SK-N-DZ (cell line): ENCODE measurements at places on chromosomes 11 and 22.
A peak's percentile ranks its signal among the peaks of the same experiment; 100 is the strongest.

GRCh38 chr22:47296405-47297260 lies 534.2 kb downstream of the TBC1D22A start:
- DNase-seq, result no peak

DNA sequence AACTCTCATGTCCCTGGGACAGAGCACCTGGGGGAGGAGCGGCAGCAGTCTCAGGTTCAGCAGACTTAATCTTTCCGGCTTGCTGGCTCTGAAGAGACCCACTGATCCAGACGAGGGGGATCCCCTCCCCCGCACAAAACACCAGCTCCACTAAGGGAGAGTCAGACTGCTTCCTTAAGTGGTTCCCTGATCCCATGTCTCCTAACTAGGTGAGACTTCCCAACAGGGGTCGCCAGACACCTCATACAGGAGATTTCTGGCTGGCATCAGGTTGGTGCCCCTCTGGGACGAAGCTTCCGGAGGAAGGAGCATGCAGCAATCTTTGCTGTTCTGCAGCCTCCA lies 157.2 kb upstream of the TMEM45B start:
- DNase-seq, result no peak

- DNase-seq, result no peak
Measured at GRCh38 chr11:12382451-12382850, 5.1 kb downstream of the PARVA start.

- no peak for DNase-seq
Measured at GRCh38 chr11:102583141-102583873, 41.8 kb downstream of the MMP20 start.

DNA sequence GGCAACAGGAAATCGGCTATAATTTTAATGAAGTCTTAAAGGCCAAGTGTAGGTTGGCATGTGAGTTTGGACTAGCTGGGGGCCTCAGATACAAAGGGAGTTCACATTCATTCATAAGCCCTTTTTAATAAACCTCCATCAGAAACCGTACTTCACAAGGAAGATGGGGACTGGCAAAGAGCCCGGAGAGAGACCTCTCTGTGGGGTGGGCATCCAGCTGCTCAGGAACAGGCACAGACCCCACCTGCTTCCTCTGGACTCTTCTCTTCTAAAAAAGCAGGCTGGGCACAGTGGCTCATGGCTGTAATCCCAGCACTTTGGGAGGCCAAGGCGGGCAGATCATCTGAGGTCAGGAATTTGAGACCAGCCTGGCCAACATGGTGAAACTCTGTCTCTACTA lies 3.9 kb upstream of the ARFGAP3 start:
- no peak for DNase-seq

DNA sequence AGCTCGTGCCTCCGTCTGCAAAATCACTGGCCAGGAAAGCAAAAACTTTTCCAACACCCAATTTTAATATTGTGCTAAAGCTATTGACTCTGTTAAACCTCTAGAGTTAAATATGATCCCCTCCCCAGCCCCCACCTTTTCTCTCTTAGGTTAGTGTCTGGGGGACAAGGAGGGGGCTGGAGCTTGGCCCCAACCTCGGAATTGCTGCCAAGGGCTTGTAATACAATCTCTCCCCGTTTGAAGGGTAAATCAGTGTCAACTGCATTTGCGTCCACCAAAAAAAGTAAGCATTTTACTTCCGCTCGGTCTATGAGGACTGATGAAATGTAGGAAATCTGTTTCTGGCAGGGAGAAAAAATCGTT lies at the start of gene GAS2:
TSS of gene GAS2 (plus strand) at position 287 of the 363 bp plus-strand sequence. CDS start 8,259 bp downstream, outside the sequence.
- DNase-seq, result peak; percentile 2

GRCh38 chr22:42473484-42474193 lies 41.4 kb upstream of the NFAM1 start:
- DNase-seq, result peak; percentile 71

DNA sequence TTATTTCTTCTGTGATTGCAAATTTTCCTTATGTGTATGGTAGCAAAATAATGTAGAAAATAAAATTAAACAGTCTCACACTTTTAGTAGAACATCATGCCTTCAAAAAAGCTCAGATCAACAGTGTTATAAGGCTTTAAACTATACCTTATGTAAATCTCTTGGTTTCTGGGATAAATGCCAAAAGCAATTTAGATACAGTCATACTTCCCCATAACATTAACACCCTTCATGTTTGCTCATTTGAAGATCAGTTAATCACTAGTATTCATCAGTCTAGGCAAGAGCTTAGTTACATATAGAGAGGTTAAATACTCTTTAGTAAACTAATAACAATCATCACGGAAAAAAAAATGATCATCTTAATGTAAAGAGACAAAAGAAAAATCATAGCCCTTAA lies 421.8 kb upstream of the ANO3 start:
- no peak for DNase-seq

DNA sequence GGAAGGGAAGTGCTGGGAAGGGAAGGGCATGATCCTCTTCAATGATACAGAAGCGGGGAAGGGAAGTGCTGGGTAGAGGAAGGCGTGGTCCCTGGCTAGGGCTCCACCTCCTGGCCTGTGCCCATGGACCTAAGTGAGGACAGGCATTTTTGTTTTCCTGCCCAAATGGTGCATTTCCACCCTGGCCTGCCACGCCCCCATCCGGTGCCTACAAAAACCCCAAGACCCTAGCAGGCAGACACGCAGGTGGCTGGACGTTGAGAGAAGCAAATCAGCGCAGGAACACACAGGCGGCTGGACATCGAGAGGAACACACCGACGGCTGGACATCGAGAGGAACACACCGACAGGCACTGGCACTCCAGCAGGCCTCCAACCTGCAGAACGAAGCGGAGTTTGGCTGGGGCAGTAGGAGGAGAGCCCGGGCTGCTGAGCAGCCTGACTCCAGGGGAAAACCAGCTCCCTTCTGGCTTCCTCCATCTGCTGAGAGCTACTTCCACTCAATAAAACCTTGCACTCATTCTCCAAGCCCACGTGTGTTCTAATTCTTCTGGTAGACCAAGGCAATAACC lies 628.3 kb downstream of the BUD13 start:
- no peak for DNase-seq

- DNase-seq, result no peak
Measured at GRCh38 chr22:23531966-23532705, 48.0 kb downstream of the IGLL1 start.

- no peak for DNase-seq
Measured at GRCh38 chr22:50343541-50343935, 411 bp downstream of the PPP6R2 start.

DNA sequence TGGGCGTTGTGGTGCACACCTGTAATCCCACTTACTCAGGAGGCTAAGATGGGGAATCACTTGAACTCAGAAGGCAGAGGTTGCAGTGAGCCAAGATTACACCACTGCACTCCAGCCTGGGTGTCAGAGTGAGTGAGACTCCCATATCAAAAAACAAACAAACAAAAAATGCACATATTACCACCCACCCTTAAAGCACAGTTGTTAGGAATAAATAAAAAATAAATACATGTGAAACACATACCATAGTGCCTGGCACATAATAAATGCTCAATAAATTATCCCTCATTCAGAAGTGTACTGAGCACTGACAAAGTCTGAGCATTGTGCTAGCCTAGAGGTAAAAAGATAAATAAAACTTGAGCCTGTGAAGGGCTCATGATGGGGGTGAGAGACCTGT lies 9.0 kb upstream of the JAML start:
- DNase-seq, result no peak

DNA sequence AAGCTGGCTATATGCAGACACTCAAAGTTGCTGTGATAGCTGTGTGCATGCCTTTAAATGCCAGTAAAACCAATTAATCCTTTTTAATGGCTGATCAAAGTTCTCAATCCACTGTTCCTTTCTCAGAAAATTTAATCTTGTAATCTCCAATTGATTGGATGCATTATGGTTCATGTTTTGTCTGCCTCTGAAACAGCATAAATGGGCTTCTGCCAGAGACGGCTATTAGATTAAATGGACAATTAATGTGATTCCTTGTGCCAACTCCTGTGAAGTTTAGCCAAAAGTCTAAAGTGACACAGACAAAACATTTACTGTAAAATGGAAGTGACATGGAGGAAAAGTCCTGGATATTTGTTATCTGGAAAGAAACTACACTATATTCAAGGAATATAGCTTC lies 952.5 kb upstream of the FAT3 start:
- DNase-seq, result peak; percentile 45

DNA sequence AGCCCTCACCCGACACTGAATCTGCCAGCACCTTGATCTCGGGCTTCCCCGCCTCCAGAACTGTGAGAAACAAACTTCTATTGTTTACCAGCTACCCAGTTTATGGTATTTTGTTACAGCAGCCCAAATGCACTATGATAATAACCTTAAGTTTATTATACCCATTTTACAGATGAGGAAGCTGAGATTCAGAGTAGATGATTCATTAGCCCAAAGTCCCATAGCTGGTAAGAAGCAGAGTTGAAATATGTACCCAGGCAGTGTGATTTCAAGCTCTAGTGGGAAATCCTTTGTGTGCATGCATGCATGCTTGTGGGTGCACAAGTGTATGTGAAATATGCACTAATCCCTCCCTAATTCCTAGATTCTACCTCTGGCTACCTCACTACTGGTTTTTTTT lies 7.9 kb downstream of the GRIK4 start:
- DNase-seq, result no peak

DNA sequence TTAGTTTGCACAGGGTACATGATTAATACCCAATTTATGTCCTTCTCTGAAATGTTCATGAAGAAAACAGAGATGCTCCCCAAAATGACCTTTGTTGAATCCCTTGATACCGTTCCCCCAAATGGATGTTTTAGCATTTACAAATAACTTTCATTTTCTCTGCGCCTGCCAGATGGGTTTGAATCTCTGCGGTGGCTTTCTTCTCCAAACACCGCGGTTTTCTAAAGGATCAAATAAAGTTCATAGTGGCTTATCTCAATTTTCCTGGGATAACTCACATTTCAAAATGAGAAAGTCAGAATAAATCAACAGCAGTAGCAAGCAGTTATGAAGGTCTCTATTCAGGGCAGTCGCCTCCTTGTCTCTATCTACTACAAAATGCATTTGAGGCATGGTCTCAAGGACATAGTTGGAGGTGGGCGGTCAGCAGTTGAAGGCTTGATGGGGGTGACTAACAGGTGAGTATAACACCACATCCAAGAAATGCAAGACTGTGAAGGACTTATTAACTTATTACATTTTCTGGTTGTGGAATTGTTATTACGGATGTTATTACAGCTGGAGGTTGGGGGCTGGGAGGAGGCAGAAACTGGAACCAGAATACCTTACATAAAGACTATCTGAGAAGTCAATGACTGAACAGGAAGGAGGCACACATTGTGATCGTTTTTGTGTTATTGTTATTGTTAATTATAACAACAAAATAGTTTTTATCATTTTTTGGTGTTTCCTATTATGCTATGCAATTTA lies 1513.3 kb downstream of the FAM181B start:
- no peak for DNase-seq

DNA sequence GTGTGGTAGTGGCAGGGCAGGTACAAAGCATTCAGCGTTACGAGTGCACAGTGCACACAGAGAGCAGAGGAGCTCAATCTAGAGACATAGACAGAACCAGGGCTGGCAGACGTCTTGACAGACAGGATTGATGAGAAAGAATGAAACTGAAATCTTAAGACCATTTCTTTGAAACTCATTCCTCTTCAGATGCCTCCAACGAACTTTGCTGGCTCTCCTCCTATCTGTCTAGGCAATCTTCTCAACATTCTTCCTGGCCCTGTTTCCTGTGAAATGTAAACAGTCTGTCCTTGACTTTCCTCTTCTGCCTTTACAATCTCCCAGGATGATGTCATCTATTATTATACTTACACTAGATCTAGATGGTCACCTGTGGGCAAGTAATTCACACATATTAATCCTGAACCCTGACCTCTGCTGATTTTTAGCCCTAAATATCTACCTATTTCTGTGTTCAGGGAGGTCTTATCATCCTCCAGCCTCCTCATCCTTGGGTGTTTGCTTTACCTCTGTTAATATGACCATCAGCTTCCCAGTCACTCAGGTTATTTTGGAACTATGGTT lies 119.5 kb downstream of the ENTHD1 start:
- no peak for DNase-seq

DNA sequence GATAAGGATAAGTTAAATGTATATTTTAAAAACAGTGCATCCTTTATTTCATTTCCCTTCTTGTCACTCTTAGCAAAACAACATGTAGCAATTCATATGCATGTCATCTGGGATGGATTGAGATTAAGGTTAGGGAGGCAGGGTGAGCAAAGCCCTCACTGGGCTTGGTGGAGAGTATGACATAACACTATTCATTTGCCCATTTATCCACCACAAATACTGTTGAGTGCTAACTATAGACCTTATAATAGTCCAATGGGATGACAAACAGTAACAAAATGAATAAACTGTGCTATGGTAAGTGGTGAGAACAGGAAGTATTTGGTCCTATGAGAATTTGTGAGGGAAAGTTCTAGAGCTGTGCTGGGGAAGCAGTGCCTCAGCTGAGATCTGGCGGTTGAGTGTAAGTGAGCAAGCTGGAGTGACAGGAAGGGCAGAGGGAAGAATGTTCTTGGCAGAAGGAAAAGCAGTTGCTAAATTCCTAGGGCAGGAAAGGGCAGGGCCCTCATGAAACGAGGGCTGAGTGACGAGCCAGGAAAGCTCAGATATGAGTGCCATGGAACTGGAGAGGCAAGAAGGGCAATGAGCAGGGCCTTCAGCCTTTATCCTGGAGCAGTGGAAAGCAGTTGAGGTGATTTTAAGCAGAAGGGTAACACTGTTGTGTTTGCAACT lies 6.7 kb downstream of the HSD17B12 start:
- no peak for DNase-seq

DNA sequence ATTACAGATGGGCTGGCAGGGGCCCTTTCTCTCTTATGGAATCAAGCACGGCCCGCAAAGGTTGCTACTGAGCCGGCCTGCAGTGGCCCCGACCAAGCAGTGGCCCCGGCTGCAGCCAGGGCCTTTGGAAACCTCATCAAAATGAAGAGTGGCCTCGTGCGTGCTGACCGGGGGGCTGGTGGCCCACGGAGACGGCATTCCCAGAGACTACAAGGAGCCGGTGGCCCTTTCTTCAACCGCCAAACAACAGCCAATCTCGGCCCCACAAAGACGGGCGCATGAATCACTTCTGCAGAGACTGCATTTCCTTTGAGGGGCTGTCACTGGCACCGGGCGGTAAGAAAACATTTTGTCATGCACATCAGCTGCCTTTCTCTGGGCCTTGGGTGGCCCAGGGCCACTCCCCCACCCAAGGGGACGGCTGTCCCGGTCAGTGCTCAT lies 43.1 kb upstream of the FGF3 start:
- DNase-seq, result no peak

DNA sequence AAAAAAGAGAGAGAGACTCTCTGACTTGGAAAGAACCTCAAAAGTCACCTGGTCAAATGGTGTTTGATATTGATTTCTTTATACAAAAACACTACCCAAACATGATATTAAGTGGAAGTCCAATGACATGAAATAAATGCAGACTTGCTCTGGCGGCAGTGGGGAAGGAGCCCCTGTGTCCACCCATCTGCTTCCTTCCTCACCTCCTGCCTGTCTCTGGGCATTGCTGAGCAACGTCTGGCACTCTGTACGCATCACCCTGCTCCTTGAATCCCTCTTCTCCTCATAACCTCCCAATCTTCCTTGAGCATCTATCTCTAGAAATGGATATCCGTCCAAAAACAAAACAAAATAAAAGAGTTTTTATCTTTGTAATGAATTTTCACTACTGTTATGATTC lies 39.9 kb upstream of the GRAMD1B start:
- no peak for DNase-seq
